ENCODE measurements at places on chromosomes 11 and 22.
A peak's percentile ranks its signal among the peaks of the same experiment; 100 is the strongest.

GRCh38 chr11:125001079-125001778 is 47.2 kb downstream of the CCDC15 start:
- DNase-seq = no peak

DNA sequence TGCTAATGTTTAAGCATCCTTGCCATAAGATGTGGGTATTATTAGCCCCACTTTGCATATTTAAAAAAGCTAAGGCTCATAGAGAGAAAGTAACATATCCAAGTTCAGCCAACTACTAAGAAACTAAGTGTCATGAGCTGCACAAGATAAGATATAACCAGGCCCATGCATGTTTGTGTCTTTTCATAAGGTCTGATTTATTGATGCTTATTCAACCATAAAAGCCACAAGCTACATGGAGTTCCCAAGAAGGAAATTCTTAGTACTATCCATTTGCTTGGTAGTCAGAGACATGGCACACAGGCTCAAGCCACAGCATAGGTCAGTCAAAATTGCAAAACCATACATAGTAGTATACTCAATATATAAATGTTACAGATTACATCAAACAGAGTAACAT is 488.5 kb downstream of the SOX6 start:
- DNase-seq = no peak

GRCh38 chr22:48827268-48827846 is 1000.3 kb downstream of the BRD1 start:
- DNase-seq = no peak

- DNase-seq = no peak
These were observed 269.6 kb downstream of the MN1 start for GRCh38 chr22:27531782-27532530.

GRCh38 chr11:113710989-113711388 is 4.9 kb upstream of the TMPRSS5 start:
- no peak for DNase-seq

GRCh38 chr11:89433278-89433677 is 57.9 kb downstream of the NOX4 start:
- no peak for DNase-seq

GRCh38 chr22:37021710-37022482 is 2.4 kb downstream of the MPST start:
- peak; percentile 36 for DNase-seq

DNA sequence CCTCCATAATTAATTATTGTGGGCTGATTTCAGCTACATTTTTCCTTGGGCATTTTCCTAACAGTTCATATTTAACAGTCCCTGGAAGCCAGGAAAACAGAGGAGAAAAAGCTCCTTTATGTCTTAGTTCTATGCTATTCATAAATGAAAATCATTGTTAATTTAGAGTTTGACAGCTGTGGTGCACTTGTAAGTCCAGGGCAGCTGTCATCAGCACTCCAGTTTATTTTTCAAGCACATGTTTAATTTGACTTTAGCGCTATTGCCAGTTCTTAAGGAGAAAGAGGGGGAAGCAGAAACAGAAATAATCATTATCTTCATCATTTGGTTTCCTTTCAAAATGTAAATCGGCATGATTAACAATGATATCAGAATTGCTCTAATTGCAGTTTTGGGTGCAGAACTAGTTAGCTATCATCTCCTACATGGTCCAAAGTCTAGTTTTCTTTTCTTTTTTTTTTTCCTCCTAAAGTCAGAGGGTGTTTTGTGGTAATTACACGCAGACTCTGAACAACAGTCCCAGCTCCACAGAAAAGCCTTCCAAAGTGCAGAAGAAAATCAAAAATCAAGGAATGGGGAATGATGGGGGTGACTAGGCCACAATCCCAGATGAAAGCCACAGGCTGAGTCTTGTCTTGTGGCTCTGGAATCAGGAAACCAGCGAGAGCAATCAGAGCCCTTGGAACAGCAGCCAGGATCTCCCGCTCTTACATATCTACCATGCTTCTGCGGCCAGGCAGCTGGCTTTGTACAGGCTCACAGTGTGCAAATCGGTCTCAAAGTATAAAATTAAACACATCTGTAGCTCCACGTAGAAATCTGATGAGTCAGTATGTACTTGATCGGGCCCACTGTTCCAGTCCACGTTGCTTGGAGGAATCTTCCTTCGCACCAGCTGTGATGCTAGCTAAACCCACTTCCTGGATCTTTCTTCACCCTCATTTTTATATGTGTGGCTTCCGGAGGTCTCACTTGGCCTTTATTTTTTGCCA is 91.9 kb downstream of the SPON1 start:
- DNase-seq = no peak

- no peak for DNase-seq
These were observed 377.2 kb downstream of the MN1 start for GRCh38 chr22:27424319-27424718.

- DNase-seq = no peak
These were observed 3.7 kb downstream of the CTTN start for GRCh38 chr11:70402016-70402415.

DNA sequence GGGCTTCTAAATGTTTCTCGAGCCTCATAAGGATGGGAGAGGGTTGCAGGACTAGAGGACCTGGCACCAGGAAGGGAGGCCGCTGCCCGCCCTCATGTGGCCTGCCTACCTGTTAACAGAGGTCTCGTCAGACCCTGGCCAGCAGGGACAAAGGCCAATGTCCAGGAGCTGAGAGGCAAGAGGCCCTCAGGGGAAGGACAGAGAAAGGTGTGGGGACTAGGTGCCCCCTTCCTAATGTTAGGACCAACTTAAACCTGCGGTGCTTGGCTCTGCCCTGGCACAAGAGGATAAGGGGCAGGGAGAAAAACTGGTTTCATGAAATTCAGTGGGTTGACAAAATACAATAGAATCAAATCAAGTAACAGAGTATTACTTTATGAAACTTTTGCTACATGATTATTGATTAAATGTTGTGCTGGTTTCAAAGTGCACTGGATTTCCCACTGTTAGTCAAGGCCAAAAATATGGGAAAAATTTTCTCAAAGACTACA is 20.0 kb upstream of the SYT12 start:
- DNase-seq = no peak

- DNase-seq = no peak
These were observed 24.4 kb upstream of the SNX19 start for GRCh38 chr11:130940706-130941105.

DNA sequence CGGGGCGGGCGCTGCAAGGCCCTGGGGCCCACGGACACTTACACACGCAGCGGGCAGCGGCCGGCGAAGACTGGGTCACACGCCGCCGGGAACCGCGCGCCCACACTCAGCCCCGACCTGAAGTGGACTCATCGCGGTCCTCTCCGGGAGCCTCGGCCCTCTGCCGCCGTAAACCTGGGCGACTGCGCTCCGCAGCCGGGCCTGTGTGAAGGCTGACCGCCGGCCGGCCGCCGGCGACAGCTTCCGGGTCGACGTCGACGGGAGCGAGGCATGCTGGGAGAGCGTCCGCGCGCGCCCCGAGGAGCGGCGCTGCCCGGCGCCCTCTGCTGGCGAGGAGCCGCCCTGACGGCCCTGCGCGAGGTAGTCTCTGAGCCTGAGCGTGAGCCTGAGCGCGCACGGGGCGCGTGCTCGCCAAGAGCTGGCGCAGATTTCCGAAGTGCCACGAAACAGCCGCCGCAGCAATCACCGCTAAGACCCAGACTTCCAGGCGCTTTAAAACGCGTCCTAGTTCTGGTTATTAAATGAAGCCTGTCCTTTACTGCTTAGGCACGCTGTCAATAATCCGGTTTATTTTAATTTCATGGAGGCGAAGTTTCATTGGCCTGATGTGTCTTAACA is at the start of gene SNX19:
Gene SNX19, minus strand, starts transcription at position 242 of the 618 bp plus-strand sequence. CDS start 540 bp downstream, outside the sequence.
- DNase-seq = peak; percentile 84

DNA sequence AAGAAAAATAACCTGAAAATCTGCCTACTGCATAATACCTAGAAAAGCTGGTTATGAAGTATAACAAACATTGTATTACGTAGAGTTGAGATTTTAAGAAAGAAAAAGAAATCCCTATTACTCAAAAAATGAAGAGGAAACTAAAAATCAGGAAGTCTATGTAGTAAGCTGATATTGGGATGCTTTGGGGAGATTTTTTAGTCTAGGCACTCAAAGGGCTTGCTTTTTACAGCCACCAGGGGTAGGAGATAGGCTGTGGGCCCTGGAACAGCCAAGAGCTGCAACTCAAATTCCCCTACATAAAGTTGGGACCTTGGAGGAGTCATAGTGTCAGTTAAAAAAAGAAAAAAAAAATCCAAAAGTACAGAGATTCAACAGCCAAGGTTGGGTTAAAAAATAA is 90.4 kb downstream of the RELT start:
- DNase-seq = no peak

DNA sequence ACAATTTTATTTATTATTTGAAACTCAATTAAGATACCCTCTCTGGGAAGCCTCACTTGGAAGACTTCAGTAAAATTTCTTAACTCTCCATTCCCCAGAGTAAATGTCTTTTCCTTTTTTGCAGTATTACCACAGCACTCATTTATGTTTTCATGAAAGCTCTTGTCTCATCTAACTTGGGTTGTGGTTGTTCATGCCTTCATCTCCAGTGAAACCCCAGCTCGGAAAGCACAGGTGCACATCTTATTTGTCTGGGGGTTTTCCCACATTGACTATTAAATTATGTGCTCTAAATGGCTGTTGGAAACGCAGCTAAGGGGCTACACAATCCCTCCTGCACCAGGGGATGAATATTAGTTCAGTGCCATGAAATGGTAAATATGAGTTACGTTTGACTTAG is 954.2 kb upstream of the RAG2 start:
- no peak for DNase-seq

- DNase-seq = no peak
These were observed at the start of gene VPREB1 for GRCh38 chr22:22244316-22245250. Gene VPREB1, plus strand, starts transcription at chr22:22244786. Its CDS starts 28 bp downstream, at chr22:22244814.

- DNase-seq = no peak
These were observed 17.8 kb upstream of the RAPSN start for GRCh38 chr11:47466701-47467250.

GRCh38 chr11:94652735-94653284 is 85.6 kb downstream of the PIWIL4 start:
- DNase-seq = no peak

GRCh38 chr22:23243006-23243573 is 62.8 kb downstream of the BCR start:
- DNase-seq = no peak

- DNase-seq = no peak
These were observed 19.6 kb downstream of the PPFIBP2 start for GRCh38 chr11:7533199-7534041.

- no peak for DNase-seq
These were observed 10.2 kb downstream of the RAB38 start for GRCh38 chr11:88164806-88165585.

- no peak for DNase-seq
These were observed 16.1 kb downstream of the C2CD3 start for GRCh38 chr11:74154620-74155281.

DNA sequence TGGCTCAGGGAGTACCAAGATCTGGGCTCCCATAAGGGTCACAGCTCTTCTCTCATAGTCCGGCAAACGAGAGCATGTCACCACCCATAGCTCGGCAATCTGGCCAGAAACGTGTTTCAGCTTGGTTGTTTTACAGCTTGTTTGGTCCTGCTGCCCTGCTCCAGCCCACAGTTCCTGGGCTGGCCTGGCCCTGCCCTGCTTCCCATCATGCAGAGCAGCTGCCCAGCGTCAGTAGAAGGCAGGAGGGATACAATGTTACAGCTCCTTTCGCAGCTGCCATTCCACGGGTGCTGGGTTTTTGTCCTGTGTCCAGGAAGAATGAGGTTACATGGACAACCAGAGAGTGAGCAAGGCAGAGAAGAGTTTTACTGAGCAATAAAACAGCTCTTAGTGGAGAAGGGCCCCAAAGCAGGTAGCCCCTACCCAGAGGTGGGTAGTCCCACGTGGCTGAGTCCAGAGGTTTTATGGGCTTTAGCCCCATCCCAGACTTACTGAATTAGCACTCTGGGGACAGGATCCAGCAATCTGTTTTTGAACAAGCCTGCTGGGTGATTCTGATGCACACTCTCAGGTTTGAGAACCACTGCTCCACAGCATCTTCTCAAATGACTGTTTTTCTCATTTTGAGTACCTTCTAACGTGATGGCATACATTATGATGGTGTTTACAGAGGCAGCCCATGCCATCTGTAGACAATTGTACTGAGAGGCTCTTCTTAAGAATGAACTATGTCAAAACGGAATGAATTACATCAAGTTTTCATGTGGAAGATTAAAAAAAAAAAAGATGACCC is 5.8 kb upstream of the MS4A18 start:
- DNase-seq = no peak

DNA sequence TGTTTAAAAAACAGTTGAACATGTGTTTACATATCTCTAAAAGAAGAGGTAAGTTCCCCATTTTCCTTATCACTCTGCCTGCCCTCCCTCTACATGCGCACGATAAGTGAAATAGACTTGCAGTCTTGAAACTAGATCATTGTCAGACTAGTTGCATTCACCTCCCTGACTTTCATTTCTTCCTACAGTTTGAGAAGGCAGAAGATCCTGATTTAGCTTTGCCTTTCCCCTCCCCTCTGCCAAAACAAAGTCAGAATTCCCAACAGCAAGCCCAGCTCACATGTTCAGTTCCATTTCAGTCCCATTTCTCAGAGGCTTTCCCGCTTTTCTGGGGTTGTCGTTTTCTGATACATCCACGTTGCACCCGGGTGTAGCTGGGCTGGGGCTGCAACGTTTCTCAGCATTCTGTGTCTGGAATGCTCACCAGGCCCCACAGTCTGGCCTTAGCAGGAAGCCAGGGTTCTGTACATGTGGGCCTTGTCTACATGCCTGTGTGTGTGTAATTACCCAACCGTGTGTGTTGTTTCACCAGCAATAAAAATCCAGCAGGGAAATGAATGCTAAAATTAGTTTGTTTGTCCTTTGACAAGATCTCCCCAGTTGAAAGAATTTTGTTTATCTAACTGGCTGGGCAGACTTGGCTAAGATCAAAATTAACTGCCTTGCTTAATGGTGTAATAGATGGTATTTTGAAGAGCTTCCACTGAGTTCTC is 179.2 kb downstream of the DBX1 start:
- no peak for DNase-seq

GRCh38 chr22:26570115-26570514 is 19.8 kb downstream of the TPST2 start:
- DNase-seq = no peak

DNA sequence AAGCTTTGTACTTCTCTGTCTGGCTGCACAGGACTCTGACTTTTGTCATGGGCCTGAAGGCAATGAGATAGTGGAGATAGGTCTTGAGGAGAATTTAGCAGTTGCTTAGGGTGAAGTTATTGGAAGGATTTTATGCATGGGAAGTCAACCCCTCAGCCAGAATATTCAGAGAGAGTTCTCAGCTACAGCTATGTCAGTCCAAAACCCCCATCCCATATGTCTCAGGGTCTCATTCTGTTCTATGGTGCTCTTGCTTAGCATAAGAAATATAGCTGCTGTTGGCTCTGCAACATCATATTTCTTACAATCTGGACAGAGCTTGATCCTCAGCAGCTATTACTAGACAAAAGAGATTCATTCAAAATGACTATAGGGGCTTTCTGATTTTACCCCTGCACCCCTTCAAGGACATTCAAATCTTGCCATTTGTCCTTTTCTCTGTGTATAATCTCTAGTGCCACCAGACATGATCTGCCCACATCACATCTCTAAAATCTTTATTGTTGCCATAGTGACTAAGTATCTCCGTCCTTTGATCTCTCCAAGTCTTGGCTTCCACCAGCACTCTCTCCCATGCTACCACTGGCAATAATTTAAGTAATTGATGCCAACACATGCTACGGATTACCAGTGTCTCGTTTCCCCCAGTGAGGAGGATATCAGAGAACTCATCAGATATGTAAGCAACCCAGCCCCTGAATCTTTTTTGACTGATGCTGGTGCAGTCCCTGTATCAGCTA is 327.1 kb upstream of the ISX start:
- no peak for DNase-seq

All from stimulated activated CD8-positive, alpha-beta memory T cell treated with anti-CD3 and anti-CD28 coated beads, Interleukin-4, amount 100 ng/mL, for 1 hour (primary cell).